Stimulated activated CD8-positive, alpha-beta memory T cell treated with anti-CD3 and anti-CD28 coated beads, Interleukin-4, amount 100 ng/mL, for 48 hours (primary cell): ENCODE measurements at places on chromosomes 5 and 9.

DNA sequence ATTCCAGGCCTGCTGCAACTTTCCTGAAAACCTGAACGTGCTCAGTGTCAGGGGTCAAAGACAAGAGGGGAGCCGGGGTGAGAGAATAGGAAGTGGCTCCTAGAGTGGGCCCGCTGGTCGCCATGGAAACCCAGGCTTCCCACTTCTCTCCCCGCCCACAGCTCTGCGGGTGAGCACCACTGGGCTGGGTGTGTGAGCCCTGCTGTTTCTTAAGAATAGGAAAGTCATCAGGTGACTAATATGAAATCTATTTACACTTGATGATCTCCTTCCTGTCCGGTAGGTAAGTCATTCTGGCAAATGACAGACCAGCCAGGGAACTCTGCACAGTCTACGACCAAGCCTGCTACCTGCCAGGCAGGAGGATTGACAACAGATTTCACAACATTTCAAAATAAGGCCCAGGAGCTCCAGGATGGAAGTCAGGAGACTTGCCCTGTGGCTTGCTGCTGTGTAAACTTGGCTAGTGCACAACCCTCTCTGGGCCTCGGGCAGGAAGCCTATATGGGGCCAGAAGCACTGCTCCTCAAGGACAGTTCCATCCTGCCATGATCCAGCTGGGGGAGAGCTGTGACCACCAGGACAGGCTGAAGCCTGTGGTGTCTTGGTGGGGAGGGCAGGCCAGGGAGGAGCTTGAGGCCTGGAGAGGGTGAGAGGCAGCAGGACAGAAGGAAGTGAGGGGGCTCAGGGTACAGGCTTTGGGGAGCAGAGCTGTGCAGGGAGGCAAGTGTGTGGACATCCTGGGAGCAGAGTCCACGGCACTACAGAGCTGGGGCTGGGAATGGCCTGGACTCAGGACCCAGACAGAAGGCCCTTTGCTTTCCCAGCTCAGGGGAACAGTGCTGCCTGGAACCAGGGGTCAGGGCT lies 60.6 kb downstream of the SHB start:
- peak; percentile 86 for DNase-seq

GRCh38 chr5:38071831-38072694 lies 186.3 kb upstream of the EGFLAM start:
- no peak for DNase-seq

DNA sequence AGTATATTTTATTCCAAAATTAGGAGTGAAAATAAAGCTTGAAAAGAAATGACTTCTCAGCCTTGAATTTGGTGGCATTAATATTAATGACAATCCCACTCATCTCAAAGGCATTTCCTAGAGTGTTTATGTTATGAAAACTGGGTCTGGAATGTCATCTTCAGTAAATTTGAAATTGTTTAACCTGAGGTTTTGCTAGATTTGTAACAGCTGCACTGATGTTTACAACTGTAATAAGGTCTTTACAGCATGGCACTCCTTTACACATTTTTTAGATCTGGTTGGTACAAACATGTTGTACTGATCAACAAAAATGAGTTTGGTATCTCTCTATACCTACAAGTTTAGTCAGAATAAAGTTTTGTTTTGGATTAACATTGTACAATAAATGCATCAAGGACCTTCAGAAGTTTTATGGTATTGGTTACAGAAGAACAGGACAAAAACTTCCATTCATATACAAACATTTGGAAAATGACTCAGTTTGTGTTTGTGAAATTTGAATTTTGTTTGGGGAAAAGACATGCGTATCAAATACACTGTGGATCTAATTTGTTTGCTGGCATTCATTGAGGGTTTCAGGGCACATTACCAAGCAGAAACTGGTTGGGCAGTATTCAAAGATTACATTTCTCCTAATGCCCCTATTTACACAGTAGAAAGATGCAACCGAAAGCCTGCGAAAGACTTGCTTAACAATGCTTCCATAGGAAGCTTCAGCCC lies 11.6 kb downstream of the FANCC start:
- DNase-seq, result no peak

DNA sequence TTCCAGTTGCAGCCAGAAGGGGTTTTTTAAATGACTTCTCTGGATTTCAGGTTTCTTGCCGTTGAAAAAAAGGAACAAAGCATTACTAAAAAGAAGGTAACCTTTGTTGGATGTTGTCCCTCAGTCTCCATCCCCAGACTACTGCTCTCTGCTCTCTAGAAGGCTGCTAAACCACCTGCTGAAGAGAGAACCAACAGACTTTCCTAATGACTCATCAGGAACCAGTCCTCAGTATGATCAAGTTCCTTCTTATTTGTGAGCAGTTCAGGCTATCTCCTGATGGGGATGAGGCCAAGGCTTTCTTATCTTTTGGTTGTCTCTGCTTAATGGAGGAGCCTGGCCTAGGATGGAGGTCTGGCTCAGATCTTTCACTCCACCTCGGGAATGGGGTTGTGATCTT lies 4.1 kb downstream of the KIF4B start:
- no peak for DNase-seq

DNA sequence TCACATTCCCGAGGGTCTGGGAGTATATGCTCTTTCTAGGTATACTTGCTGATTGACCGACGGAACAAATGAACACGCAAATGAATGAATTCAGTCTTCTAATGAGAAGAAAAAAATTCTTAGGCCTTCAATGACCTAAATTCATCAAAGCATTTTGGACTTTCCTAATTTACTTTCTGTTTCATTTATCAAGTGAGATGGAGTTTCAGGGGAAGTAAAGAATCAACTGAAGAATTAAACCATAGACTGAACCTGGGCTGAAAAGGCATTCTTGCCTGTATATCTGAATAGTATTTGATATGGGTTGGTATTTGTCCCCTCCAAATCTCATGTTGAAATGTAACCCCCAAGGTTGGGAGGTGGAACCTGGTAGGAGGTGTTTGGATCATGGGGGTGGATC lies 64.1 kb downstream of the ZFAND5 start:
- DNase-seq, result no peak

DNA sequence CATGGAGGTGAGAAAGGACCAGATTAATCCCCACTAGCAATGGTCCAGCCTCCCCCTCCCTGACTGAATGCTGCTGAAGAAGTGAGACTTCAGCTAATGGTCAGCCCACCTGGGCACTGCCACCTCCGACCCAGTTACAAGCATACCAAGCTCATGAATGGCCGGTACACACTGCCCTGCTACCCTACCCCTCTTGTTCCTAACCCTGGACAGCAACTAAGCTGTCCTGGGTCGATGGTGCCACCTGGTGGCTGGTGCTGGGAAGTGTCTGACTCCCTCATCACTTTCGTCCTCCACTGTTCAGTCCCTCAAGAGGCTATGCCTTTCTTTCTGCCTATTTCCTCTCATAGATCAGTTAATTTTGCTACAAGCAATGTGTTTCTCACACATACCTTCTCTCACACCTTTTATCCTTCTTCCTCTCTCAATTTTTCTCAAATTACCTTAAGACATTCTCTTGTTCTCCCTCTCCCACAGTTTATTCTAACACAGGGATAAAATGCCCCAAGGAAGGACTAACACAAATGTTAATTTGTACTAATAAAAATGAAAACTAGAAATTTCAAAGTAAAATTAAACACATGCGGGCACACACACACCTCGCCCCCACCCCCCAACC lies 42.4 kb downstream of the PAX5 start:
- DNase-seq, result peak; percentile 81

- DNase-seq, result no peak
Observed at GRCh38 chr5:179192891-179193470, 132.8 kb downstream of the ZNF354C start.

DNA sequence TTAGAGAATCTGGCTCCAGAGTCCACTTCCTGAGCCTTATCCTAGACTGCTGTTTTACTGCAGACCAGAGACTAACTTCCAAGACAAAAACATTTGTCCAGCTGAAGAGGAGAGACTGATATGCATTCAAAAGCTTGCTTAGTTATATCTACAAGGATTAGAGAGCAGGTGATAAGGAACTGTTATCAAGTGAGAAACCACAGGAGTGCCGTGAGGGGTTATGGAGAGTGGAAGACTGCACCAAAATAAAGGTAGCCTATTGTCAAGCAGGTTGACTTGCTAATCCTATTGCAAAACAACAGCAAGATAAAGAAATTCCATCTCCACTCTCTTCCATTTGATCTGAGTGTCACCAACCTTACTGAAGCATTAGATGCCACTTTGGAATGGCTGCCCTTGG lies 139.1 kb downstream of the SCAMP1 start:
- no peak for DNase-seq

DNA sequence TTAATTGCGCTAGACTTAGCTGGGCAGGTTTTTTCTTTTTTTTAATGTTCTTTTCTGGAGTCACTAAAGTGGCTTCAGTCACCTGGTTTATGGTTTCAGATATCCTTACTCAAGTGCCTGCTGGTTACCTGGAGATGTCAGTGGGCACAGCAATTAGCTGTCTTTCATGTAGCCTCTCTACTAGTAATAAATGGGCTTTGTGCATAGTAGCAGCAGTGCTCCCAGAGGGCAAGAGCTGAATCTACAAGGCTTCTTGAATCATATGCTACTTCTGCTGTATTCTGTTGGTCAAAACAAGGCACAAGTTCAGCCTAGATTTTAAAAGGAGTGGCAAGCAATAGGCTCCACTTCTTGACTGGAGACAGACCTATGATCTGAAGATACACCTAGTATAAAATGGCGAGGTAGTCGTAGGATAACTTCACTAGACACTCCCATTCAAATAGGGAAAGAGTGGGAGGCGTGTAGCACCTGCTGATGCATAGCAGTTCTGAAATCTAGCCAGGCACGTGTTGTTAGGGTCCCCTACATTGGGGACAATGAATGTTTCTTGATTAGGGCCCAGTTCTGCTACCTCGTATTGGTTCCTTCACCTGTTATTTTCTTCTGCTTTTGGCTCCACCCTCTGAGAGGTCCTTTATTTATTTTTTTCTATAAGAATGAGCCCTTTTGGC lies 7.0 kb downstream of the SCAMP1 start:
- no peak for DNase-seq

DNA sequence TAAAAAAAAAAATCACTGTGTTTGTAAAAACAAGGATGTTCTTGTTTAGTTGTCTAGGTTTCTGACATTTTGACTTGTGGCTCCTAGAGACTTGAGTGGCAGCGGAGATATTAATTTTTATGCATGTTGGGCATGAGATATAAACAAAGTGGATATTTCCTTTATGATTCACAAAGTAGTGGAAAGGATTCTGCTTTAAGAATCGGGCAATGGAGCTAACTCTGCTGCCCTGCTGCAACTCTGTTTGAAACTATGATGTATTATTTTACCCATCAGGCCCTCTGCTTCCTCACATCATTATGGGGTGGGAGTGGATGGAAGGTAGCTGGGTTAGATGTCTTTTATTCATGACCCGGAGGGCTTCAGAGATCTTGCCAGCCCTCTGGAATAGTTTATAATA lies 94.1 kb upstream of the CD180 start:
- no peak for DNase-seq

- DNase-seq, result no peak
Observed at GRCh38 chr5:16384222-16384621, 81.4 kb downstream of the ZNF622 start.

DNA sequence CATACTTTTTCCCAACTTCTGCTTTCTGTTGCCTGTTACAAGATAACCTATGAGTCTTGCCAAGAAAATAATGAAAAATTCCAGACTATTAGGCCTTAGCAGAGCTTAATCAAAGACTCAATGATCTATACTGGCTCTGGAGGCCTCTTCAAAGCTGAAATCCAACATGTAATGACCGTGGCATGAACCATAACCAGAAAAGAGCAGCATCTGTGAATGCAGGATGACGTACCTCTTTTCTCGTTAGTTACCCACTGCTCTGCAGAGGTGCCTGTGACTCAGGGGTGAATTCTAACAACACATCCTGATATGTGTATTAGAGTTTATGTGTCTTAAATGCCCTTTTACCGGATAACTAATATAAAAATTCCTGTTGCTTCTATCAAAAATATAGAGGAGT lies 645.4 kb downstream of the PRELID2 start:
- DNase-seq, result no peak

DNA sequence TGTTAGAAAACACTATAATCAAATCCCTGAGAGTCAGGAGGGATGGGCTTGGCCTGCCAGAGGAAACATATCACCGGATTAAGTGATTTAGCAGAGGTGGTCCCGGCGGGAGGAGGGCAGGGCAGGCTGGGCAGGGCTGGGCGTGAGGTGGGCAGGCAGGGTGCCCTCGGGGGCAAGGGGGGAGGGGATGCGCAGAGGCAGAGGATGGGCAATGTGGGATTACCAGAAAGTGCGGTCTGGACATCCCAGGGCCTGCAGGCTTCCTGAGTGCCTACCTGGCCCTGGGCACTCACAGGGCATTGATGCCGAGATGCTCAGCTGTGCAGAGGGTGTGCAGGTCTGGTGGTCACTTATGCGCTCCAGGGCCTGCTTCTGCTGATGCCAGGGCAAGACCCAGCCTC lies 115.2 kb downstream of the ADAMTS2 start:
- DNase-seq, result no peak

GRCh38 chr5:160268121-160268520 lies 38.8 kb downstream of the FABP6 start:
- DNase-seq, result no peak

GRCh38 chr5:144697847-144698262 lies 527.2 kb downstream of the KCTD16 start:
- no peak for DNase-seq

GRCh38 chr5:175557778-175558177 lies 79.4 kb downstream of the SFXN1 start:
- DNase-seq, result no peak

GRCh38 chr5:159049844-159050315 lies 49.8 kb downstream of the EBF1 start:
- no peak for DNase-seq

DNA sequence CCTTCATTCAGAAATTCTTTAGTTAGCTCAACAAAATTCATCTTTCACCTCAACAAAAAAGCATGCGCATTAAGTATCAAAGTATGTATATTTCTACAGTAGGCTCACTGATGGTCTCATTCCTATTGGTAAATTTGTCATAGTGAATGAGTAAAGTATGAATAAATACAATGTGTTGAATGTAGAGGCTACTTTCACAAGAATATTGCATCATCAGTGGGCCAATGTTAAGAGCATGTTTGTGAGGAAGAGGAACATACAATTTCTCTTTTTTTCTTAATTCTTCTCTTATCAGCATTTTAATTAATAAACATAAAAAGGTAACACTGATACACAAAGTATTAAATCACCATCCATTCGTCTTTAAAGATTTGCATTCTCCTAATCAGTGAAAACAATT lies 505.1 kb downstream of the CETN3 start:
- DNase-seq, result no peak

GRCh38 chr5:139386050-139386438 lies 2.9 kb upstream of the SLC23A1 start:
- no peak for DNase-seq

GRCh38 chr5:148853868-148854267 lies 27.5 kb downstream of the ADRB2 start:
- DNase-seq, result no peak

GRCh38 chr9:127058645-127059021 lies 63.8 kb downstream of the ANGPTL2 start:
- DNase-seq, result no peak

- DNase-seq, result no peak
Observed at GRCh38 chr9:12860998-12861397, 86.2 kb downstream of the LURAP1L start.
